ENCODE measurements at places on chromosomes 1 and 21.

DNA sequence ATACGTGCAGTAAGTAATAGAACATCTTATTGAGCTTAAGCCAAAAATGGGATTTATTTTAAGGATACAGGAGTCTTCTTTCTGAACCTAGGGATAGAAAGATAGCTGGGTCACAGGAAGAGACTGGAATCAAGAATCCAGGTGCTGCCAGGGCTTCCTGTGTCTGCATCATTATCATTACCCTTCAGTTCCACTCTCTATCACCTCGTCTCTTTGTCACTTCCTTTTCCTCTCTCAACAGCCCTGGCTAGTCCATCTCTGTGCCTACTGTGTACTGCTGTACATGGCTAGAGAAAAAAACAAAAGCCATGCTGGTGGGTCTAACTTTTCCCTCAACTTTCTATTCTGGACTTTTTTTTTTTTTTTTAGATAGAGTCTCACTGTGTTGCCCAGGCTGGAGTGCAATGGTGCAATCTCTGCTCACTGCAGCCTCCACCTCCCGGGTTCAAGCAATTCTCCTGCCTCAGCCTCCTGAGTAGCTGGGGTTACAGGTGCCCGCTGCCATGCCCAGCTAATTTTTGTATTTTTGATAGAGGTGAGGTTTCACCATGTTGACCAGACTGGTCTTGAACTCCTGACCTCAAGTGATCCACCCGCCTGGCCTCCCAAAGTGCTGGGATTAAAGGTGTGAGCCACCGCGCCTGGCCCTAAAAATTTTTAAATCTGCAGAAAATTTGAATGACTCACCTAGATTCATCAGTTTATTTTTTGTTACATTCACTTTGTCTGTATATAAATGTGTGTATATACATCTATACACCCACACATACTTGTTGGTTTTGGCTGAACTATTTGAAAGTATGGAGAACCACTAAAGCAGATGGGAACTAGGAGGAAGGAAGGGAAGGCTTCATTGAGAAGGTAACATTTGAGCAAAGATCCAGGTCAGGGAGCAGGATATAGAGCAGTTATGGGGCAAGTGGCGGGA is 31.9 kb downstream of the UBE4B start:
- ATAC-seq: no peak
- no peak overlapping the region for H3K27ac ChIP-seq
- no peak overlapping the region for H3K4me3 ChIP-seq
- H3K4me1 ChIP-seq: peaks cover 27% of the 10 kb centered on the region
- H3K27me3 ChIP-seq: no peaks in the 10 kb centered on the region

- no peak overlapping the region for H3K27ac ChIP-seq
- peaks cover 51% of the 10 kb centered on the region for H3K36me3 ChIP-seq
- H3K27me3 ChIP-seq: no peaks in the 10 kb centered on the region
- H3K4me1 ChIP-seq: peaks cover 8% of the 10 kb centered on the region
- ATAC-seq: no peak
Measured at GRCh38 chr1:233086961-233087881, 136.8 kb downstream of the NTPCR start.

- peaks cover 23% of the 10 kb centered on the region for H3K27me3 ChIP-seq
- H3K4me1 ChIP-seq: no peaks in the 10 kb centered on the region
- no peak overlapping the region for H3K27ac ChIP-seq
Measured at GRCh38 chr1:115811140-115811828, 29.6 kb downstream of the NHLH2 start.

- H3K4me1 ChIP-seq: peaks cover 8% of the 10 kb centered on the region
- H3K4me3 ChIP-seq: no peak overlapping the region
- no peak for ATAC-seq
Measured at GRCh38 chr1:218494449-218494852, 149.3 kb downstream of the TGFB2 start.

- no peaks in the 10 kb centered on the region for H3K36me3 ChIP-seq
- peaks cover 22% of the 10 kb centered on the region for H3K4me1 ChIP-seq
- H3K27me3 ChIP-seq: peaks cover 52% of the 10 kb centered on the region
Measured at GRCh38 chr1:19007491-19008441, 51.3 kb upstream of the IFFO2 start.

DNA sequence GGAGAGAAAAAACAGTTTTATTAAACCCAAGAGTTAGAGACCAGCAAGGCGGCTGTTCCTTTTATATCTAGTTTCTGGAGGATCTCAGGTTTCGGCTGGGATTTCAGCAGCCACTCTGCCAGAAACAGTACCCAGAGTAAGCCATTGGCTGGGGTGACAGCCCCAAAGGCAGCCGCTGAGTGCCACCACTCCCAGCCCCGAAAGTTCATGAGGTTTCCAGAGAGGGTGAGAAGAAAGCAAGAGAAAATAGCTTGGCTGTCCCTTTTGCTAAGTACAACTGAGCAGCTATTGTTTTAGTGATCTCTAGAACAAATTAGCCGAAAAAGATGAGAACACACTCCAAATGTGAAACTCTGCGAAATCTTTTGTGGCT is 1.2 kb downstream of the SH3BGR start:
- H3K4me3 ChIP-seq: no peak overlapping the region
- no peaks in the 10 kb centered on the region for H3K36me3 ChIP-seq
- H3K27me3 ChIP-seq: peaks cover 8% of the 10 kb centered on the region
- no peak overlapping the region for H3K27ac ChIP-seq

DNA sequence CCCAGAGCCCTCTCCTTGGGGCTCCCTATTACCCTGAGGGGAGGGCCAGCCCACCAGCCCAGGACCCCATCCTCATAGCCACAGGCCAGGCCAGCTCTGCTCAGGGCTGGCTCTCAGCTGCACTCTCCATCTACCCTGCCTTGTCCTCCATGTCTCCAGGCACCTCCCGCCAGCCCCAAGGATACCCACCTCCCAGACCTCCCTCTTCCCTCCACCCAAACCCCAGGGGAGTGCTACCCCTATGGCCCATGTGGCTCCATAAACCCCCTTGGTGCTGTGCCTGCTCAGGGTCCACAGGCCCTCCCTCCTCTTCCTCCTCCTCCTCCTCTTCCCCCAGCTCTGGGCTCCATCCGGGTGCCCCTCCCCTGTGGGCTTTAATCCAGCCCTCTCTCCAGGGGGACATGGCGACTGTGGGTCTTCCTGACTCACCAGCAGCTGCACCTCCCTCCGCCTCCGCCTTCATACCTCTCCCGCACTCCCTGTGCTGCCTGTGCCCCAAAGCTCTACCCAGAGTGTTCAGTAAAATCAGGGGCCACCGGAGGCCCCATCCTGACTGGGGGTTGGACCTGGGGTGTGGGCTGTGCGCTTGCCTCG is 9.1 kb downstream of the YBEY start:
- H3K27ac ChIP-seq: peak overlapping the region; percentile 75
- no peak overlapping the region for H3K4me3 ChIP-seq
- no peaks in the 10 kb centered on the region for H3K27me3 ChIP-seq

GRCh38 chr21:24895885-24896734 is 711.2 kb downstream of the MRPL39 start:
- H3K36me3 ChIP-seq: no peaks in the 10 kb centered on the region
- ATAC-seq: peak; percentile 66
- no peaks in the 10 kb centered on the region for H3K27me3 ChIP-seq
- H3K27ac ChIP-seq: peak overlapping the region; percentile 49
